ENCODE measurements at places on chromosomes 16 and 17.

DNA sequence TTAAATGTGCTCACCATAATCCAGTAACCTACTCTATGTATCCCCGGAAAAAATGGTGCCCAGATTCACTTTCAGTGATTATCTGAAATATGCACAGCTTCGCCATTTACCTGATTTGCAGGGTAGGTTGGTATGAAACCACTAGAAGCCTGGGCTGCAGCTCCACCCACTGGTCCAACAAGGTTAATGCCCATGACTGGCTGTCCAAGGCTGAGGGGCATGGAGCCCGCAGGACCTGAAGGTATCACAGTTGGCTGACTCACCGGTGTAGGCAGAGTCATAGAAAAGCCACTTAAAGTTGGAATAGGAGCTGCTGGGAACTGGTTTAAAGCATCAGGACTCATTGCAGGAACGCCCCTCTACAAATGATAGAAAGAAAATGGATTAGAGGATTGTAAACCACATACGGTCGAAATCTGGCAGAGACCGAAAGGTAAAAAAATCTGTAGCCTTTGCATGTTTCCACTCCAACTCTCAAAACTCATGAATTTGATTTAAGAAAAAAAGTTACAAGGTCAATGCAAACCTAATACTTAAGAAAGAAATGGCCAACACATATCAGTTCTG lies 38.6 kb downstream of the SYNRG start:
- peak; percentile 49 for DNase-seq

DNA sequence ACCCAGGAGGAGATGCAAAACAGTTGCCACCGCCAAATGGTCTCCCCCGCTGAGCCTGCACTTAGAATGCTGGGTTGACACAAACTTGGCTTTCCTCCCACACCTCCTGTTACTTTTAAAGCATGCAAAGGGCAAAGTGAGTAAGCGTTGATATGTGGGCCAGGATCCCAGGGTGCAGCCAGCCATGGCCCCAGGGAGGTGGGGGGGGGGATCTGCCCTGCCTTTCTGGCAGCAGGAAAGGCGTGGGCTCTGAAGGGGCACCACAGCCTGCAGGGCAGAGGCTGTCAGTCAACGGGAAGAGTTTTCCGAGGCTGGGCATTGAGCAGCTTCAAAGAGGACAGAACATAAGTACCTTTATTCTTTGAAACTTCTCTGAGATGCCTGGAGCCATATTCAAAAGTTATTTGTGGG lies 142.3 kb downstream of the ABCC12 start:
- DNase-seq: no peak

DNA sequence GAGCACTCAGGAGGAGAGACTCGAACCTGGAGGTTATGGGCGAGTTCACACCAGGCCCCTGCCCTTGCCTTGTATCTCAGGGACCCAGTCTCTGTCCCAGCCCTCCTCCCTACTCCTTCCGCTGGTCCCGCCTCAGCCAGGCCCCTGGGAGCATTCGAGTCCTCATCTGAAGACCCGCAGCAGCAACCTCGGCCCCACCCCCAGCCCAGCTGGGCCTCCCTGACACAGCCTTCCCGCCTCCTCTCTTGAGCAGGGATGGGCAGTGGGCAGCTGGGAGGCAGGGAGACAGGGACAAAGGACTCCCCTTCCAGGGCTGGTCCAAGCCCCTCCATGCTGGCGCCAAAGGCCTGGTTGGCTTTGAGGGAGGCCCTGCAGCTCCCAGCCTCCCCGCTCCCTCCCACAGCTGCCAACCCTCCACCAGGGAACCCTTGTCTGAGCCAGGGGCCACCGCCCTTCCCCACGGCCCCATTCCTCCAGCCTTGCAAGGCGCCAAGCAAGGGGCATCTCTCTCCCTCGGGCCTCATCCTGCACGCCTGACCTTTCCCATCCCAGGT lies 15.4 kb upstream of the ZC3H18 start:
- DNase-seq: no peak

GRCh38 chr16:22325598-22326368 lies 28.6 kb downstream of the POLR3E start:
- no peak for DNase-seq

- no peak for DNase-seq
Observed at GRCh38 chr16:31129568-31130335, 5.8 kb downstream of the PRSS8 start.

DNA sequence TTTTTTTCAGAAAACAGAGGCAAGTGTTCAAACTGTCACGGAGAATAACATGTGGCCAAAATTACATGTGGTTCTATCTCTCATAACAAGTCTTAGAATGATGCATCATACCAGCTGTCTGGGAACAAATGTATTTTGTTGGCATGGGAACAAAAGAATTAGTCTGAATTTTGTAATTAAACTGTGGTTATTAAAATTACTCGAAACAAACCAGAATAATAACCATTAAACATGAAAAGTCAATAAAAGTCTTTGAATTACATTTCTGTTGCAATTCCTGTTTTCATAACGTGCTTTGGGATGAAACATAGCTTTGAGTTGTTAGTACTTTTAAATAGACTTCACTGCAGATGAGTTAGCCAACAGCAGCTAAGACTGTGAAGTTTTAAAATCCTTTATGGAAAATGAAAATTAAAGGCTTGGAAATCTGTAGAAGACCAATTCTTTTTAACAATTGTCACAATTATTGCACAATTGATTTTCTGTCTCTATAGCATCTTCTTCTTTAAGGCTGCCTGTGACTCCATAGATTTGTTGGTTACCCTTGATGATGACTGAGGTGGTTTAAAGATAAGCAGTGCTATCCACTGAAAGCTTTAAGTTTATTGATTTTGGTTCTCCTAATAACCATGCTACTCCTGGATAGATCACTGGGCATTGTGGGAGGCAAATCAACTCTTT lies 117.9 kb upstream of the AXIN2 start:
- DNase-seq: no peak

GRCh38 chr17:60941028-60941427 lies 263.4 kb downstream of the BCAS3 start:
- DNase-seq: peak; percentile 40

Measured in SHP77 (cell line).